ENCODE measurements at places on chromosomes 11 and 22.

- no peak for DNase-seq
Observed at GRCh38 chr22:24183321-24184031, 2.2 kb downstream of the SUSD2 start.

DNA sequence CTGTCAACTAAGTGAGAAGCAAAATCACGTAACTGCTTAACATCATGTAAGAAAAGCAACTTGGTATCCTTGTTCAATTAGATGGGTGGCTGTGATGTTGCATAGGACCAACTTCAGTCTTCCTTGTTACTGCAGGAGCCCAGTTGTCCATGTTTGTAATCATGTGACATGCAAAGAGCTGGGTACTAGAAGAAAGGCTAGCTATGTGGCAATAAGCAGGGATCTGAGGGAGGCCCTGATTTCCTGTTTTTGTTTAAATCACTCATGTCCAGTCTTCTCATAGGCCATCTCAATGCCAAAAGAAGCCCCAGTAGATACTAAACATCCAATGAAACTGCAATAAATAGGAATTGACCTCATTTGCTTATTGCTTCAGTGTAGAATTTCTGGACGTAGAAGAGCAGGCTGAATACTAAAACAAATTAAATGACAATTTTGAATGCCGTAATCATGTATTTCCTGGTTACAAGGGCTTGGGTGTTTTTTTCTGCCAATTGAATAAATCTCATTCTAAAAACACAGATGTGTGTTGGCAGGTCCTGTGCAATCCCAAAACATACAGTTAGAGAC is 140.8 kb upstream of the ARHGAP20 start:
- no peak for DNase-seq

- no peak for DNase-seq
Observed at GRCh38 chr11:90997241-90997640, 774.4 kb upstream of the CHORDC1 start.

- DNase-seq = no peak
Observed at GRCh38 chr11:121572571-121573059, 119.8 kb upstream of the SORL1-AS1 start.

- peak; percentile 65 for DNase-seq
Observed at GRCh38 chr22:37032535-37033460, 13.3 kb downstream of the MPST start.

DNA sequence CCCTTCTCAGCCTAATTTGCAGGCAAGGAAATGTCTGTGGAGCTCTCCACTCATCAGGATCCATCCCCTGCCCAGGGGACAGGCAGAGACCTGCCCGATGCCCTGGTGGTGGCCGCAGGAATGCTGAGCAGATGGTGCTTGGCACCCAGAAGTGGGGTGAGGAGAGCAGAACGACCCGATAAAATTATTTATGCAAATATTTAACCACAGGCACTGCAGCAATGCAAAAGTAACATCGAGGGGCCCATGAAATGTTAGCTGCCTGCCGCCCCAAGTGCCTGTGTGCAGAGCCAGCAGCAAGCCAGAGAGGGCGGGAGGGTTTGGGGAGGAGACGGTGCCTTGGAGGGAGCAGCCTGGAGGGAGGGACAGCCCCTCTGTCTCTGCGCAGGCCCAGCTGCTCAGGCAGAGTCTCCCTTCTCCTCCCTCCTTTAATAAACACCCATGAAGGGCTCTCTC is 205.5 kb downstream of the CTTN start:
- DNase-seq = no peak

Measured in AML-193 (cell line).